ENCODE measurements at places on chromosomes 7 and 10.

GRCh38 chr10:101858723-101859500 lies 15.3 kb upstream of the KCNIP2 start:
- no peak for DNase-seq

DNA sequence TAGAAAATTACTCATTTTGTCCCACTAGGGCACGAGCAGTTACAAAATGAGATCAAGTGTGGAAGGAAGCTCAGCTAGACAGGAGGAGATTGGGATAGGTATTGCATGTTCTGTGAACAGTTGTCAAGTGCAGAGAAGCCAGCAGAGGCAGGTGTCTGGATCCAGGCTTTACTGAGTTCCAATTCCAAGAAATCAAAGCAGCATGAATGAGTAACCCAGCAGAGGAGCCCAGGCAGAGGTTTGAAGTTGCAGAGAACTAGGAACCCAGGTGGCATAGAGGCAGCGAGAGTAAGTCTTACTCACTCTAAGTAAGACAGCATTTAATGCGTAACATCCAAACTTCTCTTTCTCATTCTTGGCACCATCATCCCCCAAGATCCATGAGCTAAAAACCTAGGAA lies 11.8 kb downstream of the MRC1 start:
- no peak for DNase-seq

DNA sequence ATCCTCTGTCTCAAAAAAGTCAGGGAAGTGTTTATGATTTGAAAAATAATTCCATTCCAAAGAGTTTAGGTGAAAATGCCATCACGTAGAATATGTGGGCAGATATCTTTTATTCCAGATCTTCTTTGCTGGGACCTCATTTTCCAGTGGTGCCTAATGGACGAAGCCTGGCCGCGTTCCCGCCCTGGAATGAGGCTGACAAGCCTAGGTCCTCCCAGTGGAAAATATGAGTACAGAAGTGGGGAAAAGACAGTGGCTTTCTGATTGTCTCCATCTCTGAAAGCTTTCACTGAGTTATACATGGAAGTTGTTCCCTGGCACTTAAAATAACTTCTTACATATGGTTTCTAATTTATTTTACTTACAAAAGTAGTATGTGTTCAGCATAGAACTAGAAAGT lies 139.4 kb downstream of the TACC2 start:
- DNase-seq = no peak

DNA sequence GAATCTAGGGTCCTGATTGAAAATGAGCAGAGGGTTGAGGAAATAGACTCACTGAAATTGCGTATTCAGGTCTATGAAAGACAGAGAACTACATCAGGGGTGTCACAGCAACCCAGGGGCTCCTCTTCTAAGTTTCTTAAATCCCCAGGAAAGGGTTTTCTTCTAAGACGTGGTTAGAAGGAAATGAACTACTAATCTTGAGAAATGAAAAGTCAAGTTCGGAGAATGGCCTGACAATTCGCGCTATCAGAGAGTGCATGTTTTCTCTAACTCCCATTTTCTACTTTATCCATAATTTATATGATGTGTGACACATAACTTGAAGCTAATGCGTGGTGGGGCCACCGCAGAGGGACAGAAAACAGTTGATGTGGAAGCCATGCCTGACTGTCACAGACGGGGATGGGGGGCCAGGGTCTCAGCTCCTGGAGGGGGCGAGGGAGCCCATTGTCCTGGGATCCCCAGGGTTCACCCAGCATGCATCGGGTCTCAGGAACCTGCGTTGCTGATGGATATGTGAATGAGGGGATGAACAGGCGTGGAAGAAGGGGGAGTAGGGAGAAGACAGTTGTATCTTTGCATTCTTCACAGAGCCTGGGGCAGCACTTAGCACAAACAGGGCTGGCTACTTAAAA lies 86.3 kb downstream of the PTPRE start:
- DNase-seq = no peak

DNA sequence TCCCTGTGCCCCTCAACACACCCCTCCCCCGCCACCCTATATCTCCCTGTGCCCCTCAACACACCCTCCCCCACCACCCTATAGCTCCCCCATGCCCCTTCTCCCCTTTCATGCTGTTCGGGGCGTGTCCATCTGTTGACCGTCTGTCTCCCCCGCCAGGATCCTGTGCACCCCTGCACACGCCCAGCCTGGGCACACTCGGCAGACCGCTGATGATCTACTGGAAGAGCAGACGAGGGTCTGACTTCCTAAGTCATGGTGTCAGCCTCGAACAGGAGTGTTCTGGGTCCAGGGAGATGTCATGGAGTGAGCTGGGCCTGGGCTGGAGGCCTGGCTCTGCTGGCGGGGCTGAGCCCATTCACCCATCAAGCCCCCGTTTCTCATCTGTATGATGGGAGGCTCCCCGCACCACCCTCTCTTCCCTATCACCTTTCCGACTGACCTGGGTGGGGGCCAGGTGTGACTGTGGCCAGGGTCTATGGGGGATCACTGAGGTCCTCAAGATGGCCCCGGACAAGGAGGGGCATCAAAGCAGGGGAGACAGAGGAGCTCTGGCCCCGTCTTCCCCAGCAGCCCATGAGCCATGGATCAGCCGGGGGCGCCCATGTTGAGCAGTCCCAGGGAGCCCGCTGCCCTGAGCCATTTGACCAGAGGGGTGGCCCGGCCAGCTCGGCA lies 48.3 kb downstream of the PDGFA start:
- no peak for DNase-seq

- DNase-seq = no peak
Observed at GRCh38 chr10:18699849-18700840, 40.9 kb downstream of the ARL5B start.

DNA sequence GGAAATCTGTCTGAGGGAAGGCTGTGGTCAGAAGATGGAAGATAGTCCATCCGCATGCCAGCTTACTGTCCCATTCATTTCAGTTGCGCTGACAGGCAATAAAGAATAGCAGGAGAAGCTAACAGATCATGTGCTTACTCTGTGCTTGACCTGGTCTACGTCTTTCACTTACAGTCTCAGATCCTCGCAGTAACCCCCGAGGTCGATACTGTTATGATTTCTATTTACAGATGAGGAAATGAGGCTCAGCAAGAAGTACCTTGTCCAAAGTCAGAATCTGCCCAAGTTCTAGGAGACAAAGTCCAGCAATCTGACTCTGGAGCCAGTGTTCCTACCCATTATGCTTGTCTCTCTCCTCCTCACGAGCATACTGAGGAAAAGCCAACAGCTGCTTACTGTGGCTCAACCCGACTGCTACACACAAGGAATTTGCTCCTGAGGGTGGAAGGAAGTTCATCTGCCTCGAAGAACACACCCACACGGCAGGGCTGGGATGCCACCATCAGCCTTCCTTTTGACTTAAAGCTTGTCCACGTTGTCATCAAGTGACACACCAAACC lies 74.2 kb downstream of the MINPP1 start:
- no peak for DNase-seq
